ENCODE measurements at places on chromosomes 12 and 14.

DNA sequence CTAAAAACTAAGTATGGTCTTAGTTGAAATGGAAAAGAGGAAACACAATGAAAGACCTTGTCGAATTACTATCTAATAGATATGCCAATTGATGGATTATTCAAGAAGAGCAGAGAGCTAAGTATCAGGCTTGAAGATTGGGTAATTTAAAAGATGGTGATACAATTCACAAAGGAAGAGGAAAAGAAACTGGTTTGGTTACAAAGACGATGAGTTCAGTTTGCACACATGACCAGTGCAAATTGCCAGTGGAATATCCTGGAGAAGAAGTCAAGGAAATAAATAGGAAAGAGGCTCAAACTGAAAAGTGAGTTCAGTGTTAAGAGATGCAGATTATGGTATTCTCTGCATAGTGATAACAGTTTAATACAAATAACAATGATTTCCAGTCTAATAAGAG, 2.5 kb upstream of the RAP1B start:
- DNase-seq, result no peak

GRCh38 chr12:80776706-80777105, 60.0 kb downstream of the MYF5 start:
- no peak for DNase-seq

GRCh38 chr12:58860788-58861240, 59.5 kb downstream of the LRIG3 start:
- no peak for DNase-seq

GRCh38 chr14:32258336-32258993, 55.4 kb upstream of the RNU6-8 start:
- DNase-seq, result no peak

Measured in stimulated activated CD4-positive, alpha-beta T cell treated with anti-CD3 and anti-CD28 coated beads, TNF-alpha, amount 100 ng/mL, for 1 hour (primary cell).